NCI-H2029 (cell line): ENCODE measurements at places on chromosomes 3 and 15.

DNA sequence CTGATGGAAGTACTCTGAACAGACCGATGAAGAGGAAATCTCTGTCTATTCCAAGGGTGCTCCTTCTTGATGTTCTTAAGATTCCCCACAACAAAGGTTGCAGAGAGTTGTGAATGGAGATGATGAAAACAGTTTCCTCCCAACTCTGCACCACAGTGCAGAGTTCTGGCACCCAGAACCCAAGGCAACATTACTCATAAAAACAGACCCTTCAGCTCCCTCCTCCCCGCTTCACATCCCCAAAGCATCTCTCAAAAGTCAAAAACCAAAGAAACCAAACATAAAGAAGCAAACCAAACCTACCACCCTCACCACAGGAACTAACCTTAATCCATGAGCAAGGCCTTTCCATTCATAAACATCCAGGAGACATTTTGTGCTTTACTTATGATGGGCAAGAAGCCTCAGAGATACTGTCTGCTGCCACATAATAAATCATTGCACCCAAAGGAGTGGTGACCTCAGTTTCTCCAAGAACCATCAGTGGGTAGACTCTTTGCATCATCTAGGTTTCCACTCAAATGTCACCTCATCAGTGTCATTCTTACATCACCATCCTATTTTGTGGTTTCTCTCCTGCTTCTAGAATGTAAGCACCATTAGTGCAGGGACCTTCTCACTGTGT, 13.2 kb downstream of the PCOLCE2 start:
- no peak for DNase-seq

- no peak for DNase-seq
These were observed 257.7 kb downstream of the VGLL3 start for GRCh38 chr3:86733257-86733656.

- DNase-seq: no peak
These were observed 51.8 kb downstream of the ATP2B2 start for GRCh38 chr3:10453431-10454163.

GRCh38 chr15:87578776-87579175, 677.8 kb downstream of the NTRK3 start:
- DNase-seq: no peak

GRCh38 chr3:47761046-47761445, 20.6 kb downstream of the SMARCC1 start:
- no peak for DNase-seq

DNA sequence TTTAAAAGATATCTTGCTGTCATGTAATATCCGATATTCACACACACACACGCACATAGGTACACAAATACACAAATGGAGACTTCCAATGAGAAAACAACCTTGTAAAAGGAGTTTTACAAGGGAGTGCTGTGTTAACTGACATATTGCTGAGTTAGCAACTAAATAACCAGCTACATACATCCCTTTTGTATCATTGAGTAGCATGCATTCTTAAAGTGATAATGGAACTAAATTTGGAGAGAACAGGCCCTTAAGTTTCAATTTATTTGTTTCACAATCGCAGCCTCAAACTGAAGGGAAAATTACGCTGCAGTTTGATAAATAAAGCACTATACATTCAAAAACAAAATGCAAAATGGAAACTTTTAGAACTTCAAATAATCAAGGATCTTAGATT, 1046.0 kb upstream of the NR2F2 start:
- DNase-seq: no peak

GRCh38 chr3:170092907-170093306, 55.1 kb downstream of the GPR160 start:
- DNase-seq: no peak

DNA sequence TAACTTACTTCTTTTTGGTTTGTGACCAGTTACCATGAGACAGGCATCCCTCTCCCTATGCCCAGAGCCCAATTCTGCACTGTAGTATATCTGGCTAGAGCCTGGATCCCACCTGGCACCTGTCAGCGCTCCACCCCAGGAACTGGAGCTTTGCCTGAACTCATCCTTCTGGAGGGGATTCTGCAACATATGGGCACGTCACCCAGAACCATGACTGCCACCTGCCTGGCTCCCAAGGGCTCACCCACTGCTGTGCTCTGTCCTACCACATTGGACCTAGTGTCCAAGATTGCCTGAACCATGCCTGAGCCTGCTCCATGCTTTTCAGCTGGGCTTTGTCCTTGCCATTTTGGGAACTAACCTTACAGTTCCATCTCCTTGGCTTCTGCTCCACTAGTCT, 21.1 kb upstream of the GAP43 start:
- DNase-seq: no peak

DNA sequence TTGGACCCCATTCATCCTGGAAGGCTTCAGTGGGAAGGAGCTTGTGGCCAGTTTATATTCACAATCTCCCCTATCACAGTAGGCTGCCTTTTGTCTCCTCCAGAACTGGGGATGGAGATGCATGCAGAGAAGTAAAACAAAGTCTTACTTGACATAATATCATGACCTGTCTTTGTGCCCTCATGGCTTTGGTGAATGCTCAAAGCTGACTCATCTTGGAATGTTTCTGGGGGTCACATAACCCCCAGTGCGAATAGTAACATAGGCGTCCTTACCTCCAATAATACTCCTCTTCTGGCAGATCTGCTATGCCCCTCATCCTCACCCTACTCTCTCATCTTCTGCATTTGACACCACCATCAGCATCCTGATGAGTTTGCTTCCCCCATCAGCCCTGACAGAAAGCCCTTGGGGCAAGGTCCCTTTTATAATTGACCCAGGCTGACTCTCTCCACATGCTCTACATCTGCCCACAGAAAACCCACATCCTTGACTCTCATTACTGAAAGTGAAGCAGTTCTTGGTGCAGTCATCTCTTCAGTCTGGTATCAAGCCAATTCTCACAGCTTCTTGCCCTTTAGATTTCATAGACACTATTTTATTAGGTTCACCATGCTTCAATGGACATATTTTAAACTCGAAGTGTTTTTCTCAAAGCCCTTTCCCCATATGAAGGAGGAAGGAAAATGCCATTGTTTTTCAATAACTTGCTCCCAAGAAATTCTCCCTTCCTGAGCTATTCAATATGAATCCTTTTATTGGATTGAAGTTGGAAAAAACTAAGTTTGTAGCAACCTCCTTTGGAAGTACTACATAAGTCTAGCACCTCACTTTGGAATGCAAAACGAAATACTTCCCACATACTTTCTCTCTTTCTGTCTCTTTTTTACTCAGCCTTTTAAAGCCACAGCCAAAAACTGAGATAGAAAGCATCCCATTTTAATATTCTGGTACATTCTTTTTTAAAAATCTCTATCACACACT, 36.6 kb downstream of the OSTN start:
- no peak for DNase-seq

DNA sequence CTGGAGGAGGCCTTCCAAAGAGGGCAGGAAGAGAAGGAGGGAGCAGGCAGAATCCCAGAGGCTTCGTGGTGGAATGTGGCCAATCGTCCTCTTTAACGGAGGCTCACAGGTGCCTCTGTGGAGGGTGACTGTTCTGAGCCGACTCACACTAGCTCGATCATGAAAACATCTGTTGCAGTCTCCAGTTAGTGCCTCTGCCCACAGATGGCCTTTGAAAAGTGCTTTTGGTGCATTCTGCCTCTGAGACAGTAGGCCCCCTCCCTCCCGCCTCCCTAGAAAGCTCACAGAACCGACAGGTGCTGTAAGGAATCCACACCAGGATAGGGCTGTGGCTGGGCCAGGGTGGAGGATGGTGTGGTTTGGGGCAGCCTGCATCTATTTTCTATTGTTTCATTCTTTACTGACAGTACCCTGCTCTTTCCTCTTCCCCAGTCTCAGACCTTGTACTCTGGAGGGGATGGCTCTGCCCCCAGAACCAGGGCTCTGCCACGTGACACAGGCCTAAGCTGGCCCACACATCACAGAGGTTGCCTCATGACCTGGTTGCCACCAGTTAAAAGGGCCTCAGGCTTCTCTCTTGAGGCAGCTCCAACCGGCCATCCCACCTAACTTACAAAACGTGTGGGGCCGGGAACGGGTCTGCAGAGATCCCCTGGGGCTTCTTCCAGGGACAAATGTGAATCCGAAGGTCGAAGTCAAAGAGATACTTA, 27.2 kb upstream of the PIGZ start:
- DNase-seq: no peak

DNA sequence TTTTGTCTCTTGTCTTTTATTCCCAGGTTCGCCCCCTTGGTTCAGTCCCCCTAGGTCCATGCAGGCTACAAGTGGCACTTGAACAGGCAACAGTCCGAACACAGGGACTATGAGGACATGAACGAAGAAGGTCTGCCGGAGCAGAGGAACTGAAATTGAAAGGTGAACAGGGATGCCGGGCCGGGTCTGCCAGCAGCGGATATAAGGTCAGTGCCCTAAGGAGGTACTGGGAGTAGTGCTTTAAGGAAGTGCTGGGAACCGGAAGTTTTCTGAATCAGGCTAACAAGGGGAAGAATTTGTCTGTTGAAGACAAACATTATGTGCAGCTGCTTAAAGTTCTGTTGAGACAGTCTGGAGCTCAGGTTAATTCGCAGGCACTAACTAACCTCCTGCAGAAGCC, 46.8 kb downstream of the LSM3 start:
- no peak for DNase-seq

DNA sequence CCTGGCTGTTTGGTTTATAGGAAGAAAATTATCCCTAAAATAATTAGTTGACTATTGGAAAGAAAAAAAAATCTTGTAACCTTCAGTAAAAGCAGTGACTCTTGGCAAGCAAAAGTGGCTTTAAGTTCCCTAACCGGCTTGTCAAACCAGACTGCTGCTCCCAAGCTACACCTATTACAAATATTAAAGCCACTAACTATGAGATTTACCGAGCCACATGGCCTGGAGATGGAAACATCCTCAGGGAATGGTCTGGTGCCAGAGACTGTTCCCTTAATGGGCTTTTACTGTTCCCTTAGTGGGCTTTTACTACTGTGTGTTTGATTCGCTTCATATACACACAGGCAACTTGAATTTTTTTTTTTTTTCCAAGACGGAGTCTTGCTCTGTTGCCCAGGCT, 35.9 kb upstream of the ZNF774 start:
- DNase-seq: no peak
